ENCODE measurements at places on chromosomes 5 and 9. TPM values are rescaled to one million over a fixed set of nuclear protein-coding genes. Genes with fewer than 3 reads are reported as not detected.

GABRA1 gene
- total RNA-seq = not detected

- peaks cover 53% of the 10 kb centered on the region for H3K4me1 ChIP-seq
- H3K27me3 ChIP-seq = no peaks in the 10 kb centered on the region
- H3K36me3 ChIP-seq = no peaks in the 10 kb centered on the region
- no peak overlapping the region for H3K27ac ChIP-seq
- DNase-seq = no peak
Observed at GRCh38 chr9:77949751-77950436, 81.7 kb downstream of the GNAQ start.

GRCh38 chr9:130180516-130180915, 8.3 kb downstream of the NCS1 start:
- H3K27me3 ChIP-seq = no peaks in the 10 kb centered on the region
- H3K27ac ChIP-seq = no peak overlapping the region
- H3K36me3 ChIP-seq = no peaks in the 10 kb centered on the region
- peaks cover 2% of the 10 kb centered on the region for H3K4me1 ChIP-seq
- no peak for DNase-seq

DNA sequence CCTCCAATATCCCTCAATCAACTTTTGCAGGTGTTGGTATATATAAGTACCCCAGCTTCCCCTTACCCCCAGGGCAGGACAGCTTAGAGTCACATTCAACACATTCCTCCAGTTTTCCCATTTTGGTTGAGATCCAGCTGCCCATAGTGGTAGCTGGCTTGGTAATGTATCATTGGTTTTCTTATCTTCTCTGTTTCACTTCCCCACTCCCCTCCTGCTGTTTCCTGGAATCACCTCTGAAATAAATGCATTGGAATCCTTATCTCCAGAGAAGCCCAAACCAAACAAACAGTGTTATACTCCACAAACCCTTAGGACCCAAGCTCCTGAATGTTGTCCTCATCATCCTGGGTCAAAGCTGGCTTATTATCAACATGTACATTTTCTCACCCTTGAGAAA, 184.8 kb downstream of the TMEM38B start:
- no peak overlapping the region for H3K27ac ChIP-seq
- no peaks in the 10 kb centered on the region for H3K36me3 ChIP-seq
- H3K4me3 ChIP-seq = no peak overlapping the region
- DNase-seq = no peak
